PC-3 (cell line): ENCODE measurements at places on chromosomes 11 and 22. TPM values are rescaled to one million over a fixed set of nuclear protein-coding genes. Genes with fewer than 3 reads are reported as not detected.

The HEPN1 gene
- not detected in 2 replicates for total RNA-seq

GRCh38 chr11:130131961-130132850, 27.4 kb upstream of the ST14 start:
- H3K4me3 ChIP-seq: no peak overlapping the region
- DNase-seq: peak; percentile 92
- no peaks in the 10 kb centered on the region for H3K4me1 ChIP-seq
- no peaks in the 10 kb centered on the region for H3K27me3 ChIP-seq

- H3K27ac ChIP-seq: no peak overlapping the region
- H3K4me3 ChIP-seq: no peak overlapping the region
- H3K4me1 ChIP-seq: no peaks in the 10 kb centered on the region
- peaks cover 6% of the 10 kb centered on the region for H3K36me3 ChIP-seq
- no peak for DNase-seq
Observed at GRCh38 chr22:24053481-24054226, 42.5 kb downstream of the CABIN1 start.

DNA sequence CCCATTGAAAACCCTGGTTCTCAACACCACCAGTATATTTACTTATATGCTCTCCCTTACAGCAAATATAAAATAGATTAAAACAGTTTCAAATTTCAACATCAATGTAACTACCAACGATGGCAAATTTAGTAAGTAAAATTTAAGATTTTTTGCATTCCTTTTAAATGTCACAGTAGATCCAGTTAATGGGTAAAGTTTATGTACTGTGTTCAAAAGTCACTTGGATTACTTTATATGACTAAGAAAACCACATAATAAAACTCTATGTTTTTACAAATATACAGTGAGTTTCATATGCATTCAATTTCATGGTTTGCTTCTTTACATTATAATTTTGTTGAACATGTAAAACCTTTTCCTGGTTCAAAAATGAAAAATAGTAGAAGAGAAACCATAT, 364.6 kb downstream of the AASDHPPT start:
- peaks cover 21% of the 10 kb centered on the region for H3K4me1 ChIP-seq
- H3K36me3 ChIP-seq: no peaks in the 10 kb centered on the region
- peak overlapping the region; percentile 46 for H3K27ac ChIP-seq
- peak overlapping the region; percentile 6; the same call in 1 of the 2 replicates for H3K4me3 ChIP-seq
- no peaks in the 10 kb centered on the region for H3K27me3 ChIP-seq
- peak; percentile 79 for DNase-seq

DNA sequence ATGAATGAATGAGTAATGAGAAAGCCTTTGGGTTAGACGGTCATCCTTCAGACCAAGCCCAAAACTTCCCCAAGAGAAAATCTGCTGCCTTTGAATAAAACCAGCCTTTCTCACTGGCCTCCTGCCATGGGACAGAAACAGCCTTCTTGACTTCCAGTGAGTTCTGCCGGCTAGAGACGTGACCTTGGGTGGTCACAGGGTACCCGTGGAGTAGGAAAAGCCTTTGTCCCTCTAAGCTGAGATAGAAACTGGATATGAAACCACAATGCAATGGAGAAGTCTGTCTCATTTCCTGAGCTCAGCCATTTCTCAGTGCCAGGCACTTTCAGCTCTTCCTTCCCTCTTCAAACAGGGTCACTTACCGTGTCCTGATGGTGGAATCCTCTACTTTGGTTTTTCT, 21.2 kb upstream of the YWHAH start:
- H3K4me1 ChIP-seq: no peaks in the 10 kb centered on the region
- no peak for DNase-seq
- no peak overlapping the region for H3K27ac ChIP-seq
- H3K4me3 ChIP-seq: no peak overlapping the region
- H3K36me3 ChIP-seq: no peaks in the 10 kb centered on the region

- H3K27ac ChIP-seq: no peak overlapping the region
- DNase-seq: no peak
- no peak overlapping the region for H3K4me3 ChIP-seq
- H3K4me1 ChIP-seq: no peaks in the 10 kb centered on the region
- H3K27me3 ChIP-seq: no peaks in the 10 kb centered on the region
- no peaks in the 10 kb centered on the region for H3K36me3 ChIP-seq
Observed at GRCh38 chr22:29065468-29066190, 4.0 kb upstream of the C22orf31 start.
